Memory B cell (primary cell): ENCODE measurements at places on chromosomes 4 and X.

DNA sequence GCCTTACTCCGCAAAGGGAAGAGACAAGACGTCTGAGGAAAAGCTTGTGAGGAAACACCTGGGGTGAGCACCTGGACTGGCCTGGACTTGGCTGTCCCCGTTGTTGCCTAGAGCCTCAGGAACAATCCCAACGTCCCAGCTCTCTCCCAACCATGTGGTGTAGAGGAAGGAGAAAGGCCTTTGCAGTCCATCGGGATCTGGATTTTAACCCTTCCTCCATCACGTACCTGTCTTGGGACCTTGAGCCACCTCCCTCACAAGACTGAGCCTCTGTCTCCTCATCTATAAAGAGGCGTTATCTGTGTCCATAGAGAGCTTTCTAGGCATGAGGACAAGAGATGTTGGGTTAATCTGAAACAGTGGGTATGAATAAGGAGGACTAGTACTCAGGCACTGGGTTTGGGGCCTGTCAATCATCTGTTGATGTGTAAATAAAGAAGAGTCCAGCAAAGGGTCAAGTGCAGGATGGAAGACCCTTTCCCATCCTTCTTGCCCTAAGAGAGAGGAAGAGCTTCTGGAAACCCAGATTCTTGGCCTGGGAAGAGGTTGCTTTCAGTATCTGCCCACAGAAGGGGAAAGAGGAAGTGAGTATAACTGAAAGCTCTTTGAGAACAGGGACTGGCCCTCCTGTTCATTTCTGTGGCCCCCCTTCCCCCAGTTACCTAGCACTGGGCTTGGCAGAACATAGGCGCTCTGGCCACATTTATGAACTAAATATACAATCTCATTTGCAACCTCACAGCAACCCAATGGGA is 137.1 kb downstream of the PJA1 start:
- DNase-seq, result no peak

DNA sequence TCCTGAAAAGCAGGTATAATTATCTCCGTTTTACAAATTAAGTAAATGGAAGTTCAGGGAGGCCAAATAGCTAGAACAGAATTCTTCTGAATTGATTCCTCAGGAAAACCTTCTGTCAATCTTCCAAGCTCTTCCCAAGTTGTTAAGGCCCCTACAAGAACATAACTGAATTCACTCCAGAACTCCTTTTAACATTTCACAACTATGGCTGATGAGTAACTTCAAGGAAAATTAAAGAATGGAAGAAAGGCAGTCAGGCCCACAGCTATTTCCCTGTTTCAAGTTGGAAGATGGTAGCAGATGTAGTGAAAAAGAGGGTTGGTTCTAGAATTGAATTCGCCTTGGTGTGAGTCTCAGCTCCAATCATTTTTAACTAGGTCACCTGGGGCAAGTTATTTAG is 15.9 kb downstream of the SETD7 start:
- no peak for DNase-seq

- DNase-seq, result no peak
Observed at GRCh38 chrX:39144323-39144722, 343.1 kb downstream of the MID1IP1 start.

- no peak for DNase-seq
Observed at GRCh38 chr4:53644607-53645006, 53.3 kb upstream of the LNX1 start.

DNA sequence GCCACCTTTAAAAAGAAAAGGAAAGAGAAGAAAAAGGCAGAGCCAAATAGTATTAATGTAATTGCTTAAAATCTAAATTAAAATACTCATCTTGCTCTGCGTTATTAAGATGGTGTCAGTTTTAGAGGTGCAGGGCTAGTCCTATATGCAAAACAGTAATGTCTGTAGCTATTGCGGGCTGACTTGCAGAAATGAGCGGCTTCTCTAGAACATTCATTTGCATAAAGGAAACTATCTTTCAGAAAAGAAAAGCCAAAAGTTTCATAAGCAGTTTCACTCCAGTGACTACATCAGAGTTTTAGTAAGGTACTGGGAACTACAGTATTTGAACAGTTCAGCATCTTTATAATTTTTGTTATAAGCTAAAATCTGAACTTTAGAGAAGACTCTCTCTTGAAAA is 6.0 kb downstream of the SMAD1 start:
- DNase-seq, result no peak

- no peak for DNase-seq
Observed at GRCh38 chr4:67204441-67204840, 340.9 kb downstream of the CENPC start.

DNA sequence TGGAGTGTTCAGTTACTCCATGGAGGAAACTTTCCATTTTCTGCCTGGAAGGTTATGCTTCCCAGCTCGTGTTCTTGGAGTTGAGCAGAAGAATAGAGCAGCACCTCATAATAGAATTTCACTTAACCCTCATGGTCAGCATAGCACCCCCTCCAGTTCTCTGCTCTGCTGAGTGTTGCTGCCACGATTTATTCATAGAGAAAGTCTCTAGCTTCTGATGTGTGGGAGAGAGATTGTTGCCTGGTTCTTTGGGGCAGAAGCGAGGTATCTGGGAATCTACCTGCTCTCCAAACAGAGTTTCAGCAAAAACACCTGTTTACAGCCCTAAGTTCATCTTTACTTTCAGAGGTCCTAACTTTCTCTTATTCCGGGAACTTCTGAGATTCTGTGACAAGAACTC is 3.9 kb upstream of the DTHD1 start:
- no peak for DNase-seq

- no peak for DNase-seq
Observed at GRCh38 chrX:24515447-24515846, 50.4 kb downstream of the PDK3 start.

- DNase-seq, result no peak
Observed at GRCh38 chrX:147693511-147693910, 218.2 kb upstream of the FMR1 start.

GRCh38 chr4:93657527-93657926 is 171.0 kb upstream of the ATOH1 start:
- DNase-seq, result no peak
